ENCODE measurements at places on chromosomes 1 and 21.

DNA sequence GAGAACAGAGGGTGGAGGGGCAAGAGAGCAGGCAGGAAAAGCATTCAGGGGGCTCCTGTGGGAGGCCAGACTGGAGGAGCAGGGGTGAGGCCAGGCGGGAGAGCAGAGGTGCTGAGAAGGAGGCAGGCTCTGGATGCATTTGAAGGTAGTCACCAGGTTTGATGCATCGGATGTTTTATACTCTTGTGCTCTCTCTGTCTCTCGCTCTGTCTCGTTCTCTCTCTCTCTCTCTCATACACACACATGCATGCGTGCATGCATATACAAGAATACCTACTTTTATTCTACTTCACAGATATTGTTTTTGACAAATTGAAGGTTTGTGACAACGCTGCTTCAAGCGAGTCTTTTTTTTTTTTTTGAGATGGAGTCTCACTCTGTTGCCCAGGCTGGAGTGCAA is 15.0 kb upstream of the ITPKB start:
- no peak for DNase-seq

DNA sequence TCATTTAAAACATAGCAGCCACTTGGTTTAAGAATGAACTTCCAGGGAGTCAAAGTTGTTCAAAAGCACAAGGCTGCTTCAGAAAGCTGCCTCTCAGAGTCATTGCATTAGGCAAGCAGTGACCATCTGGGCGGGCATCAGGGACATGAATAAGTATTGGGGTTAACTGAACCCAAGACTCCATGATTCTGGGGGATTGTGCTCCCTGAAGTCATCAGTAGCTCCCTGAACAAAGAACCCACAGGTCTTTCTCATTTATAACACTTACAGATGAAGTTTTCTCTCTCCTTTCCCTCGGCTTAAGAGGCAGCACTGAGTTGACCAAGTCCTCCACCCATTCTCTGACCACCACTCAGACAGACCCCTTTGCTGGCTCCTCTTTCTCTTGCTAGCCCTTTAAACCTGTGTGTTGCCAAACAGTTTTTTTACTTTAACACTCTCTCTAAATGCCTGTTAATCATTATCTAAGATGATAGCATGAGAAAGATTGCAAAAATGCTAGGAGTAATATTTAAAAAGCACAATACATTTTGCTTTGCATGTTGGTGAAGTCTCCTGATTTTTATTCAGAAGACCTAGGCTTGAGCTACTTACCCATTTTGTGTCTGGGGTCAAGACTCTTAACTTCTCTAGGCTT is 77.0 kb upstream of the ARHGAP29 start:
- no peak for DNase-seq

DNA sequence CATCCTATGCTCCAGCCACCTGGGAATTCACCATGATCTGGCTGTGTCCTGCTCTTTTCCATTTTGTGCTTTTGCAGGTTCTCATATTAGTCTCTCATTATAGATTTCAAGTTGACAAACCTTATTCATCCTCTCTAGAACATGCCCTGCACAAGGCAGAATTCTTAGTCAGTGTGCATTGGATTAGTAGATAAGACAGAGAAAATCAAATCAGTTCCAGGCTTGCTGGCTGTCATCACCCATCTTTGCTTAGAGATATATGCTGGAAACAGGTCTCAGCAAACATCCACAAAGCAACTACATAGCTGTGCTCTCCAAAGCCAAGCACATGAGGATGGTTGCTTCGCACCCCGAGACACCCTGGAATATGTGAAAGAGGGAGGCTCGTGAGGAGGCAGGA is 24.8 kb downstream of the TSPAN2 start:
- DNase-seq: no peak

GRCh38 chr1:87505391-87505983 is 176.8 kb downstream of the LMO4 start:
- no peak for DNase-seq

- DNase-seq: peak; percentile 71
Measured at GRCh38 chr21:37849506-37850102, 66.7 kb downstream of the KCNJ6 start.

- no peak for DNase-seq
Measured at GRCh38 chr21:44696572-44696971, 400 bp upstream of the KRTAP10-12 start.

DNA sequence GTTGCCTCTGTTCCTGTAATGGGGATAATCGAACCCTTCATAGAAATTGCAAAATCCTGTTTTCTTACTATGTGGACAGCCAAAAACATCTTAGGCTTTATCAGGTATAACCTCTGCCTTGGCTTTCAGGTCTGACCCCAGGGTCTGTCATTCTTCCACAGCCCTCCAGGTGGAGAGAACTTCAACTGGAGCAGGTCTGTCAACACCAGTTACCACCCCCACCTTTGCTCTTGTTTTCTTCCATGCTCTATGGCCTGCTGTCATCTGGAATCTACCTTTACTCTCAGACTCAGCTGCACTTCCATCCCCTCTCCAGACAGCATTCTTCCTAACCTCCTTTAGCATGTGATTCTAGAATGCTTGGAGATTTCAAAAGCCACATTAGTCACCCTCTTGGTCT is 10.4 kb upstream of the GJA9 start:
- DNase-seq: no peak

GRCh38 chr1:51168266-51168845 is 66.3 kb downstream of the C1orf185 start:
- no peak for DNase-seq

DNA sequence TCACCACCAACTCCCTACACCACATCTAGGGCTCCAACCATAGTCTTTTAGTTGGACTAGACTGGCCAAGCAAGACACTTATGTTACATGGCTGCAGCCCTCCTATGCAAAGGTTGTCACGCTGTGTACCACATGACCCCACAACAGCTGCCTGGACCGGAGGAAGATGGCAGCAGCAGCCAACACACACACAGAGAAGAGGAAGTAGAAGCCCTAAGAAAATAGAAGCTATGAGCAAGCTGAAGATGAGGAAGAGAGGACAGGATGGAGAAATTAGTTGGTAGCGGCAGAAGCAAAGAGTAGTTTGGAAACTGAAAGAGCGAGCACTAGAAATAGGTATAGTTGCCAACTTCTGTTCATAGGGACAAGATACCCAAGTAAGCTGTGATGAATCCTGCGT is 60.8 kb upstream of the RALGPS2 start:
- DNase-seq: no peak

- DNase-seq: no peak
Measured at GRCh38 chr1:22374001-22374400, 77.7 kb upstream of the ZBTB40 start.

GRCh38 chr21:30072496-30072895 is 94.1 kb downstream of the CLDN17 start:
- no peak for DNase-seq

- no peak for DNase-seq
Measured at GRCh38 chr1:203175237-203175826, at the start of gene MYBPH. MYBPH (minus strand) TSS chr1:203175826; CDS start chr1:203175755, 71 bp downstream.

GRCh38 chr1:21648352-21648730 is 20.8 kb downstream of the RAP1GAP start:
- no peak for DNase-seq

GRCh38 chr1:67716800-67717199 is 31.8 kb downstream of the GADD45A start:
- no peak for DNase-seq

DNA sequence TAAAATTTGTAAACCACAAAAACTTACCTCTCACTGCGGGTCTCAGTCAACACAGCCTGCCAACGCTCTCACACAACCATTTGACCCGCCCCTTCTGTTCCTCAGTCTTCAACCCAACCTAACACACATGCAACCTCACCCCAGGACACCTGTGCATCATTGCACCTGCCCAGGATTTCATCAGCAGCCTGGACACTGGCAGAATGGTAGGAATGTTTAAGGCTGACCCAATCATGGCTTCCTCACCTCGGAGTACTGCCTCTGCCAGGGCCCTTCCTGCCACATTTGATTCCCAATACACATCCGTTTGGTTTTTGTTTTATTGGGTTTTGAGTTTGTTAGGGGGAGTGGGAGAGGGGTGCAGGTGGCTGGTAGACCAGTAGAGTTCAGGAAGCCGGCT is 40.7 kb downstream of the TOMM20 start:
- DNase-seq: no peak

DNA sequence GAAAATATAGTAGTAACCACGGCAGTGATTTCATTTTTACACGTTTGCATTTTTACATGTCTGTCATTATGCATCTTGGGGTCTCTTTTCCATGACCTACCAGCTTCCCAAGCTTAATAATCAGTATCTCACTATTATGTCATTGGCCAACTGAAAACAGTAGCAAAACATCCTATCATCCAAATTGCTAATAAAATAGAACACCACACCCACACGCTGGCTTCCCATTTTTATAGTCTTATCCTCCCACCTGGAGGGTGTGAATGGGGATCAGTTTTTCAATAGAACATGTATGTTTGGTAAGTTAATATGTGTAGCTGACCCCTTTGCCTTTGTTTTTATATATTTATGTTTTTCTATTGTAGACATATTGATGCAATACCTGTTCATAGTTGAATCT is 11.8 kb downstream of the TFF3 start:
- DNase-seq: no peak

DNA sequence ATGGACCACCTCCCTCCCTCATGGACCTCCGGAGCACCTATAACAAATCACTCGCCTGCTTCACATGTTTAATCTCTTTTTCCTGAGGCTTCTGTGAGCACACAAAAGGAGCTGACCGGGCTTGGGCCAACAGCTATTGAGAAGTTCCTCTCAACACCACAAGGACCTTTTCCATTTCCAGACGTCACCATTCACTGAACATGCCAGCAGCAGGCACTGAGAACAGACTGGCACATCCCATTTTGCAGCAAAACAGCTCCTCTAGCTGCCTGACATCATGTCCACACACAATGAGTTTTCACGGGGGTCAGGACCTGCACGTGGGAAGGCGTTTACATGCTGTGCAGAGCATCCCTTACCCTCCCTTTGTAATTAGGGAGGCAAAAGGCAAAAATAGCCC is 11.0 kb downstream of the SUSD4 start:
- DNase-seq: no peak

- no peak for DNase-seq
Measured at GRCh38 chr21:41802684-41803083, 35.8 kb upstream of the RIPK4 start.

DNA sequence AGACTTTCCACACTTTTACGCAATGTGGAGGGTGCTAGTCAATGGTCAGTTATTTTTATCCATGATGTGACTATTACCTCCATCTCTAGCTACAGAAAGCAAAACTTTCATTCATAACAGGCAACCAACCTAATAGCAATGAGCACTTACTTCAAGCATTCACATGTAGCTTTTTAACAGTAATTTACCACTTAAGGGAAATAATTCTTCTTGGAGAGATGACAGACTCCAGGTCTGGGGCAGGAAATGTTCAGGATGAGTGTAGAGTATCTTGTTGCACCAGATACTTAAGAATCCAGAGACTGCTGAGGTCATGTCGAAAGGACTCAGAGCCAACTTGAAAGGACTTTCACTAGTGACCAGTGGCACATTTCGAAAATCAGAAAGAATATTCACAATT is 347.6 kb downstream of the CHRM3 start:
- DNase-seq: no peak

DNA sequence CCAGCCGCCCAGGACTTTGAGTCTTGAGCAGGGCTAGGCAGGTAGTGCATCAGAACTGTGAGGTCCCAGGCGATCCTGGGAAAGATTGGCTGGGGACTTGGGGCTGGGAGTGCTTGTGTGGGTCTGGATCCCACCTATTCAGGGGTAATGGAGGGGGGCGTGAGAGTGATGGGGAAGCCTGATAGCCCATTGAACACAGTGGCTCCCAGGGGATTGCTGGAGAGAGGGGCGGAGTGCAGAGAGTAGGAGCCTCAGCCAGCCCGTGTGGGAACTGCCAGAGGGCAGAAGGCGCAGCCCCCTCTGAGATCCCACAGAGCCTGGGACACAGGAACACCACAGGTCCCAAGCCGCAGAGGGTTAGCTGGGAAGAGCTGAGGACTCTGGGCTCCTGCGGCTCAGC is 19.3 kb upstream of the PDZK1IP1 start:
- DNase-seq: no peak

DNA sequence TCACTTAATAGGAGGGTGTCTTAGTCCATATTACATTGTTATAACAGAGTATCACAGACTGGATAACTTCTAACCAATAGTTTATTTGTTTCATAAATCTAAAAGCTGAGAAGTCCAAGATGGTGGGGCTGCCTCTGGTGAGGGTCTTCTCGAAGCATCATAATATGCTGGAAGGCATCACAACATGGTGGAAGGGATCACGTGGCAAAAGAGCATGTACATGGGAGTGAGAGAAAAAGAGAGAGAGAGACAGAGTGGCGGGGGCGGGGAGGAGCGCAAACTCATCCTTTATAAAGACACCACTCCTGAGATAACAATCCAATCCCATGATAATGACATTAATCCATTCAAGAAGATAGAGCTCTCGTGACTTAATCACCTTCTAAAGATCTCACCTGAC is 31.5 kb downstream of the CFHR5 start:
- DNase-seq: no peak

GRCh38 chr1:69510026-69510425 is 57.7 kb upstream of the LRRC7 start:
- DNase-seq: no peak

- no peak for DNase-seq
Measured at GRCh38 chr1:8664887-8665286, 152.6 kb downstream of the RERE start.

Measured in fibroblast of skin of left quadriceps (primary cell).